Tibial nerve (tissue), 4 donors: ENCODE measurements at places on chromosomes 7 and 10. TPM values are rescaled to one million over a fixed set of nuclear protein-coding genes. Genes with fewer than 3 reads are reported as not detected.
A peak's percentile ranks its signal among the peaks of the same experiment; 100 is the strongest.

Gene HOXA6
- total RNA-seq, result 11.1 TPM

Gene ANKRD30A
- 0.22 TPM for total RNA-seq

Gene PIP
- not detected for total RNA-seq

- no peaks in the 10 kb centered on the region for H3K36me3 ChIP-seq
- no peaks in the 10 kb centered on the region for H3K4me1 ChIP-seq
- H3K27me3 ChIP-seq, result no peaks in the 10 kb centered on the region
- no peak overlapping the region for H3K4me3 ChIP-seq
Observed at GRCh38 chr7:136353287-136353686, 376.1 kb upstream of the MTPN start.

- no peak for DNase-seq
- H3K27ac ChIP-seq, result no peak overlapping the region
- no peaks in the 10 kb centered on the region for H3K27me3 ChIP-seq
Observed at GRCh38 chr10:59085054-59085453, 91.4 kb upstream of the PHYHIPL start.

DNA sequence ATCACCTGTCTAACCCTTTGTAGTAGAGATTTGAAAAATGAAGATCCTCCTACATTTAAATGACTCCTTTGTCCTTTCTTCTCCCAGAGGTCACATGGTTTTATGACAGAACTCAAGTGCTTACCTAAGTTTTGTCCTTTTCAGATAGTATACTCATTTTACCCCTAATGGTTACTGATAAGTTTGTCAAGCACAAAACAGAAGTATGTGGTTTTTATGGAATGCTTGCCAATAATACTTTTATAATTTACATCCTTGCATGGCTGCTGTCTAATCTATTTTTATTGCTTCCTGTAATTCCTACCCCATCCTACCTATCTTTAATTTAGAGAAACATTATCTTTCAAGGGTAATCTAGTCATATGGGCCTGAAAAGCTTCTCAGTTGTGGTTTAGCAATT, 37.5 kb downstream of the HELLS start:
- H3K4me3 ChIP-seq, result no peak overlapping the region
- H3K27ac ChIP-seq, result no peak overlapping the region
- H3K4me1 ChIP-seq, result no peaks in the 10 kb centered on the region
- no peak for DNase-seq
- H3K27me3 ChIP-seq, result no peaks in the 10 kb centered on the region
- H3K36me3 ChIP-seq, result peaks cover 2% of the 10 kb centered on the region

GRCh38 chr7:155721056-155721455, 76.6 kb downstream of the RBM33 start:
- no peaks in the 10 kb centered on the region for H3K27me3 ChIP-seq
- H3K4me3 ChIP-seq, result no peak overlapping the region
- no peak for DNase-seq

- DNase-seq, result no peak
- no peaks in the 10 kb centered on the region for H3K4me1 ChIP-seq
- H3K27ac ChIP-seq, result no peak overlapping the region
- H3K36me3 ChIP-seq, result no peaks in the 10 kb centered on the region
Observed at GRCh38 chr7:151893405-151893923, 16.5 kb upstream of the PRKAG2 start.

DNA sequence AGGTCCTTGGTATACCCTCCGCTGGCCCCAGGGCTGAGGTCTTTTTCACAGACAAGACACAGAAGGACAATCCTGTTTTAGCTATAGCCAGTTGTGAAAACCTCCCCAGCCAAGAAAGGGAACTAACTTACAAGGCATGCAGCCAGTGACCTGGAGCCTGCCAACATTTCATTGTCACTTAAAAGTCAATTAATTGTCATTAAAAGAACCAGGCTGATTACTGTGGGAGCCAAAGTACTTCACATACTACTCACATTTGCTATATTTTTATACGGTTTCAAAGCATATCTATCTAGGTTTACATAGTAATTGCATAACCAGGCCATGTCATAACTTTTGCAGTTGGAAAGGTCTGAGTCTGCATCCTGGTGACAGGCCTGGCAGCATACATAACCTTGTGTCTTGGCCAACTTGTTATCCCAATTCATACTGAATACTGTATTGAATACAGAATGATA, 31.1 kb downstream of the NRBF2 start:
- no peak overlapping the region for H3K4me3 ChIP-seq
- peak overlapping the region; percentile 6 for H3K27ac ChIP-seq
- no peak for DNase-seq
- H3K36me3 ChIP-seq, result peaks cover 28% of the 10 kb centered on the region
- H3K4me1 ChIP-seq, result peaks cover 10% of the 10 kb centered on the region

DNA sequence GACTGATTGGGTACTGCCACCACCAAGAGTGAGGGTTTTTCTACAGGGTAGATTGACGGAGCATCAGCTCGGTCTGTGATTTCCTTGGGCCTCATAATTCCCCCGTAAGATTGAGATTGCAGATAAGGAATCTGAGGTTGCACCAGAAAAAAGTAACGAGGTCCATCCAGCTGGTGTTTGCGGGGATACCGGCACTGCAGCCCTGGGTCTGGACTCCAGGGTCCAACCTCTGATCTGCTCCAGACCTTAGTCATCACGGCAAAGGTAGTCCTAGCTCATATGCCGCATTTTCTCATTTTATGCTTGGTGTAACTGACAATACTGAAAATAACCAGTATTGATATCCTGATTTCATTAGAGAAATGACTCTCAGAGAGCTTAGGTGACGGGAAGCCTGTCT, 3.9 kb downstream of the CARD11 start:
- no peaks in the 10 kb centered on the region for H3K4me1 ChIP-seq
- H3K4me3 ChIP-seq, result no peak overlapping the region
- no peaks in the 10 kb centered on the region for H3K36me3 ChIP-seq
- no peak overlapping the region for H3K27ac ChIP-seq

GRCh38 chr7:33494474-33494873, 365.1 kb downstream of the BBS9 start:
- H3K27me3 ChIP-seq, result no peaks in the 10 kb centered on the region
- no peak overlapping the region for H3K27ac ChIP-seq
- DNase-seq, result no peak

DNA sequence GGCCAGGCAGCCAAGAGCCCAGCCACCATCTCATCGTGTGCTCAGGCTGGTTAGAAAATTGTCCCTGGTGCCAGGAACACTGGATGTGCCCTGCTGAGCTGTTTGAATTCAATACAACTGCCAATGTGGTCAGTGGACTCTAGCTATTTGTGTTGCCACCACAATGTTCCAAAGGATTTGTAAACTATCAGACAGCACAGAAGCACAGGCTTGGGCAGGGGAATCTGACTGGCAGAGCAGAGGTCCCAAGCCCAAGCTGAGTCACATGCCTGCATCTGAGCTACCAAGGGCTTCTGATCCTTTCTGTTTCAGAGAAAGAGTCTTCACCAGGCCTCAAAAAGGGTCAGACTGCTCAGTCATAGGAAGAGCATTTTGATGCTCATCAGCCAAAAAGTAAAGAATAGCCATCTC, 232.1 kb upstream of the SEMA3C start:
- no peaks in the 10 kb centered on the region for H3K27me3 ChIP-seq
- no peaks in the 10 kb centered on the region for H3K36me3 ChIP-seq

DNA sequence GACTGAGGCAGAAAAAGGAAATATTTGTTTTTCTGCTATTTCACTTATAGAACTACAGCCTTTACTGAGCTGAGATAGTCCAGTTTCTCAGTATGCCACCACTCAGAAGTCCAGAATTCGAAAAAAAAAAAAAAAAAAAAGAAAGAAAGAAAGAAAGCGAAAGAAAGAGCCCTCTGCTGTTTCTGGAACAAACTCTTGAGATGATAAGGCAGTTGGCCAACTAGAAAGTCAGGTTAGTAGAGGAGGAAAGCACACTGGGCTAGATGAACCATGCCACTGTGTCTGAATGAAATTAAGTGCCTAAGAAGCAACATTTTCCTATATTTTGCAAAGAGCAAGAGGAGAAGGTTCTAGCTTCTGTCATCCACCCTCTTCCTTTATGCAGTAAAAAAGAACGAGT, 403.8 kb downstream of the SORCS3 start:
- H3K27me3 ChIP-seq, result no peaks in the 10 kb centered on the region
- no peaks in the 10 kb centered on the region for H3K4me1 ChIP-seq
- no peaks in the 10 kb centered on the region for H3K36me3 ChIP-seq

DNA sequence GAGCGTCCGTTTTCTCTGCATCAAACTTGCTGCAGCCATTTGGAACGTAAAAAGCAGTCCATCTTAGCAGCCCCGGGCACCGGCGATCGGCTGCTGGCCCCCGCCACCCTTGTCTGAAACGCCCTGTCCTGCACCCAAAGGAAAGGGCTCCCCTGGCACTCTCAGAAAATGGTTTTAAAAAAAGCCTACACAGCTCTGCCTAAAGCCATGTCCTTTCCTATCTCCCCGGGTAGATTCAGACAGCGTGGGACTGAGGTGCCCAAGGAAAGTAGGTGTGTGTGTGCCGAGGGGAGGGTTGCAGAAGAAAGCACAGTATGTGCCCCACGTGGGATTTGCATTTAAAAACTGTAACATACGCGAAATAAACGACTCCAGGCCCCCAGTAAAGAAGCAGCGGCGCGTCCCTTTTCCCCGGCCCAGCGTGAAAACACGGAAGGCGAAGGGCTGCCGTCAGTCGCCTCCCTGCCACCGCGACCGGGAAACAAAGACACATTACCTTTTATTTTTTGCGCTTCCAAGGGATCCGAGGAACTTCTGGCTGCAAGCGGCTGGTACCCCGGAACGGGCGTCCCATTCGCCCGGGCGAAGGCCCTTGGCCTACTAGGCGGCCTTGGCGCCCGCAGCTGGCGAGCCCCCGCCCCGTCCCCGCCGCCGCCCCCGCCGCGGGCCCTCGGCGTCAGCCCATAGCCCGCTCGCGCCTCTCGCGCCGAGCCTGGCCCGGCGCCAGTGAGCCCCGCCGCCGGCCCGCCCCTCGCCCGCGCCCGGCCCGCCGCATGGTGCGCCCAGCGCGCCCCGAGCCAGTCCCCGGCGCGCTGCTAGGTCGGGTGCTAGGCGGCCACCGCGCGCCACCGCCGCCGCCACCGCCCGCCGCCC, 304.6 kb downstream of the PRPF18 start:
- no peaks in the 10 kb centered on the region for H3K36me3 ChIP-seq
- no peak for DNase-seq
- peak overlapping the region; percentile 67 for H3K27ac ChIP-seq
- H3K4me1 ChIP-seq, result peaks cover 39% of the 10 kb centered on the region

GRCh38 chr10:11825796-11826414, 2.7 kb downstream of the PROSER2 start:
- H3K36me3 ChIP-seq, result no peaks in the 10 kb centered on the region
- peaks cover 7% of the 10 kb centered on the region for H3K27me3 ChIP-seq
- H3K4me3 ChIP-seq, result peak overlapping the region; percentile 99
- DNase-seq, result no peak

GRCh38 chr10:117442944-117443685, 67.9 kb upstream of the PDZD8 start:
- no peaks in the 10 kb centered on the region for H3K4me1 ChIP-seq
- H3K4me3 ChIP-seq, result no peak overlapping the region
- H3K36me3 ChIP-seq, result no peaks in the 10 kb centered on the region
- DNase-seq, result peak; percentile 70
- no peaks in the 10 kb centered on the region for H3K27me3 ChIP-seq

DNA sequence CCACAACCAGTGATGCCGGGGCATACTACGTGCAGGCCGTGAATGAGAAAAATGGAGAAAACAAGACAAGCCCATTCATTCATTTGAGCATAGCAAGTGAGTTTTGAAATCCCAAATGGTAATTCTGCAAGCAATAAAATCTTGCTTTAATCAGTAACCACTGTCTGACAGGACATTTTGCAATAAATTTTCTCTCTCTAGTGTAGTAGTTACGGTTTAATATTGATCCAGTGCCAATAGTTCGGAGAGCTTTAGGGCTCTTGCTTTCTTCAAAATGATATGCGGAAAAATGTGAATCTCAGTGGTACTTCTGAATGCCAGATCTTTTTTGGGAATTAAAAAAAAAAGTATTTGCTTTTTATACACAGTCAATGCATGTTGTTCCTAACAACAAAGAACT, 520.4 kb downstream of the SDK1 start:
- no peaks in the 10 kb centered on the region for H3K4me1 ChIP-seq
- no peak overlapping the region for H3K4me3 ChIP-seq
- H3K36me3 ChIP-seq, result no peaks in the 10 kb centered on the region
- no peak overlapping the region for H3K27ac ChIP-seq
- DNase-seq, result no peak
